DMS79 treated with DMSO at 0.1 percent for 48 hours (cell line): ENCODE measurements at places on chromosomes 2 and 18.
A peak's percentile ranks its signal among the peaks of the same experiment; 100 is the strongest.

DNA sequence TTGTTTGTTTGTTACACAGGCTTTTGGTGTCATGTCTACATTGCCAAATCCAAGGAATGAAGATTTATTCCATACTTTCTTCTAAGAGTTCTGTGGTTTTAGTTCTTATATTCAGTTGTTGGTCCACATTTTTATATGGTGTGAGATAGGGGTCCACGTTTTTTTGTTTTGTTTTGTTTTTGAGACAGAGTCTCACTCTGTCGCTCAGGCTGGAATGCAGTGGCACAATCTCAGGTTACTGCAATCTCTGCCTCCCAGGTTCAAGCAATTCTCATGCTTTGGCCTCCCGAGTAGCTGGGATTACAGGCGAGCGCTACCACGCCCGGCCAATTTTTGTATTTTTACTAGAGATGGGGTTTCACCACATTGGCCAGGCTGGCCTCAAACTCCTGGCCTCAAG, 8.2 kb downstream of the RALBP1 start:
- DNase-seq = no peak

DNA sequence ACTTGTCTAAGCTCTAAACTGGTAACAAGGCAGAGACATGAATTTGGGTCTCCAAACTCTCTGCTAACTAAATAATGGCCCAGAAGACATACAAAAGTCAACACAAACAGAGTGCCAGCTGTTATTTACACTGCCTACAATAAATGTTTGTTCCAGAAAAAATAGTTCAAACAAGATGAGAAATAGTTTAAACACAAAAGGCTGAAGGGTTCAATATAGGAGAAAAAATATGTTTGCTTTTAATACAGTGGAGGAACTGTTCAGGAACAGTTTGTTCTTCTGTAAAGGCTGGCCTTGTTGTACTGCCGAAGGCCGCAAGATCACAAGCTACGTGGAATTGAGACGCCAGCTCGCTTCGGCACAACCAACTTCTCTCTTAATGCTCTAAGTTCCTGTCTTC, 74.6 kb downstream of the AFF3 start:
- no peak for DNase-seq

DNA sequence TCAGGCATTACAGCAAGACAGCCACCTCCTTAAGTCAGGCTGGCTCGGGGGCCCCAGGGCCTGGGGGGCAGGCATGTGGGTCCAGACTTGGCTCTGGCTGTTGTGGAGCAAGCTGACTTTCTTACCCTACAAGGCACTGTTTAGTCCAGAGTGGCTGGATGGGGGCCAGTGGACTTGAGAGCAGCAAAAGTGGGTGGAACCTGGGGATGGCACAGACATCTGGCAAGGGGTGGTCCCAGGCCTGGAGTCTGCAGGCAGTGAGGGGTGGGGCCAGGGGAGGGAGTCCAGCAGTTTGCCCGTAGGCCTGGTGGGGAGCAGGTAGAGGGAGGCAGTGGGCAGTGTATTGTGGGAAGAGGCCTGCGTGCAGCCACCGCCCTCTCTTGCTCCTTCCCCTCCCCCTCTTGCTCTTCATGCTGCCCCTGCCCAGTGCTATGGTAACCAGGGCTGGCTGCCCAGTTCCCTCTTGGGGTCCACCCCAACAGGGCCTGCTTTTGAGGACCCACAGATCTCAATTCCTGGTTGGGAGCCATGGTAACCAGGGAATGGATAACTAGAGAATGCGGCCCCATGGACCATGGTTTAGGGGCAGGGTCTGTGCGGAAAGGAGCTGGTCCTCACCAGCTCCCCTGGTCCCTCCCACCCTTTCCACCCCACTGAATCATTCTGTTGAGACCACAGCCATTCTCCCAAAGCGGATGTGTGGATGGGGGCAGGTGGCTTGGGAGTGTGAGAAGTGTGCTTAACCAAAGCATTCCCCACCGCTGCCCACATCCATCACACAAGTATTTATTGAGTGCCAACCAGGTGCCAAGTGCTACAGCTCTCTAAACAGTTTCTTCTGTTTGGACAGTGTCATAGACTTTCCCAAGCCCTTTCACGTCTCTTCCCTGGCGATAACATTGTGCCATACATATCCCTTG, 19.3 kb downstream of the SPEG start:
- peak; percentile 48 for DNase-seq

- peak; percentile 25 for DNase-seq
Observed at GRCh38 chr2:230068016-230068650, 591 bp downstream of the SLC16A14 start.
